ENCODE measurements at places on chromosomes 16 and 17. TPM values are rescaled to one million over a fixed set of nuclear protein-coding genes. Genes with fewer than 3 reads are reported as not detected.
A peak's percentile ranks its signal among the peaks of the same experiment; 100 is the strongest.

GRCh38 chr16:85348911-85349334 is 236.7 kb upstream of the CIBAR2 start:
- H3K27ac ChIP-seq, result no peak overlapping the region
- H3K36me3 ChIP-seq, result no peaks in the 10 kb centered on the region
- H3K4me3 ChIP-seq, result no peak overlapping the region
- peaks cover 7% of the 10 kb centered on the region for H3K4me1 ChIP-seq

- DNase-seq, result no peak
- H3K4me1 ChIP-seq, result no peaks in the 10 kb centered on the region
- no peaks in the 10 kb centered on the region for H3K36me3 ChIP-seq
- no peak within 1 kb of the TSS for H3K27ac ChIP-seq
- H3K4me3 ChIP-seq, result no peak within 1 kb of the TSS
Measured at GRCh38 chr16:2816751-2817339, at the start of gene PRSS21. Gene PRSS21 (plus strand): TSS chr16:2817237. CDS start chr16:2817269, 32 bp downstream.

The RILP gene
- 87.8 TPM for total RNA-seq

DNA sequence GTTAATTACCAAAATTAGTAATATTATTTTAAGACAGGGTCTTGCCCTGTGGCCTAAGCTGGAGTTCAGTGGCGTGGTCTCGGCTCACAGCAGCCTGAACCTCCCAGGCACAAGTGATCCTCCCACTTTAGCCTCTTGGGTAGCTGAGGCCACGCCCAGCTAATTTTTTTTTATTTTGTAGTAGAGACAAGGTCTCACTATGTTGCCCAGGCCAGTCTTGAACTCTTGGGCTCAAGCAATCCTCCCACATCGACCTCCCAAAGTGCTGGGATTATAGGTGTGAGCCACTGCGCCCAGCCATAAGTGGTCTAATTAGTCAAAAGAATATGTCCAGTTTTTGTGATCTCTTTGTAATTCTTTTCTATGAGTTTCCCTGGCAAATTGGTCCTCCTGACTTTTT is 12.0 kb upstream of the CFDP1 start:
- no peak overlapping the region for H3K27ac ChIP-seq
- H3K4me1 ChIP-seq, result no peaks in the 10 kb centered on the region
- H3K27me3 ChIP-seq, result no peaks in the 10 kb centered on the region
- no peak for DNase-seq

DNA sequence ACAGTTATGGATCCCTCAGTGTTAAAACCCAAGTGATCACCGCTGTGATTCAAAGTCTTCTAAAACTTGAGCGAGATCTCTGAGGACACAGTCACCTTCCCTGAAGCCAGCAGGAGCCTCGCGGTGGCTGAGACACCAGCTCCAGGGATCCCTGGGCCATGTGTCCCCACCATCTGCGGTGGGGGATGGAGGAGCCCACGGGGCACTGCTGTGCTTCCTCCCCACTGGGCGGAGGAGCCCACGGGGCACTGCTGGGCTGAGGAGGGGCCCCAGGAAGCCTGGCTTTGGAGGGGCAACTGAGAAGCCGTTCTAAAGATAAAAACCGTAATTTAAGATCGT is 65.7 kb upstream of the METRNL start:
- H3K4me3 ChIP-seq, result no peak overlapping the region
- no peak overlapping the region for H3K27ac ChIP-seq
- H3K4me1 ChIP-seq, result no peaks in the 10 kb centered on the region
- H3K36me3 ChIP-seq, result no peaks in the 10 kb centered on the region

DNA sequence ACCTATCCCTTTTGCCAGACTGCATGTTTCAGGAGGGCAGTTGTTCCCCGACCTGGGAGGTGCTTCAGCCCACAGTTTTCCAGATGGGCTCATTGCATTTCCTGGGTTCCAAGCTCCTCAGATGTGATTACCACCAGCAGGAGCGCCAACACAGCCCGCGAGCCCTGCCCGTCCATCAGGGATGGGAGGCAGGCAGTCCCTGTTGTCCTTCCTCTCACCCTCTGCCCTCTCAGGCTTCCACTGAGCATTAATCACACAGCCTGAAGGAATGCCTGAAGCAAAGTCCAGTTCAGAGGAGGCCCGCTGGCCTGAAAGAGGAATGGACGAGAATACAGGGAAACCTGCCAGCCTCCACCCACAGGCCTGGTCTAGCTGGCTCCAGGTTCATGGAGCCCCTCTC is 256.3 kb upstream of the SDK2 start:
- peaks cover 89% of the 10 kb centered on the region for H3K27me3 ChIP-seq
- no peak for DNase-seq
- peaks cover 13% of the 10 kb centered on the region for H3K4me1 ChIP-seq
- H3K27ac ChIP-seq, result no peak overlapping the region

DNA sequence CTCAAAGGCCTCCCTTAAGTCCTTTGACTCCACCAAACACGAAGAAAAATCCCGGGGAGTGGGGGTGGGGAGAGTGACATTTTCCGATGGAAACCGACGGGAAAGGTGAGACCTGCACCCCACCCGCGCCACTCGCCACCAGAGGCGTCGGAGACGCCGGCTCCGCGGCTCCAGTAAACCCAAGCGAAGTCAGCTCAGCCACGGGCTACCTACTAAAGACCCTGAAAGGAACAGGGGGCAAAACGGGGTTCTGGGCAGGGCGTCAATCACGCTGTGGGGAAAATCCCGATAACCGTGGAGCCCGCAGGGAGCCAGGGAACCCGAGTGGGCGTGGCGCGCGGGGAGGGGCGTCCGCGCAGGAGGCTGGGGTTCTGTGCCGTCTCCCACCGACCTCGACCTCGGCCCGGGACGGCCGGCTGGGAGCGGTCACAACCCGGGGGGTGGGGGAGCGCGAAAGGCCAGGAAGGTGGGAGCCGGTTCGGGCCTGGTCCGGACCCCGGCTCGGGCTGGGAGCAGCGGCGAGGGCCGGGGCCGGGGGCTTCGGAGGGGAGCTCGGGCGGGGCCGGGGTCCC is 565 bp downstream of the WDR45B start:
- peak; percentile 50 for DNase-seq
- peak overlapping the region; percentile 99 for H3K4me3 ChIP-seq
- peaks cover 3% of the 10 kb centered on the region for H3K36me3 ChIP-seq
- no peaks in the 10 kb centered on the region for H3K27me3 ChIP-seq
- H3K4me1 ChIP-seq, result peaks cover 21% of the 10 kb centered on the region
- peak overlapping the region; percentile 95 for H3K27ac ChIP-seq

DNA sequence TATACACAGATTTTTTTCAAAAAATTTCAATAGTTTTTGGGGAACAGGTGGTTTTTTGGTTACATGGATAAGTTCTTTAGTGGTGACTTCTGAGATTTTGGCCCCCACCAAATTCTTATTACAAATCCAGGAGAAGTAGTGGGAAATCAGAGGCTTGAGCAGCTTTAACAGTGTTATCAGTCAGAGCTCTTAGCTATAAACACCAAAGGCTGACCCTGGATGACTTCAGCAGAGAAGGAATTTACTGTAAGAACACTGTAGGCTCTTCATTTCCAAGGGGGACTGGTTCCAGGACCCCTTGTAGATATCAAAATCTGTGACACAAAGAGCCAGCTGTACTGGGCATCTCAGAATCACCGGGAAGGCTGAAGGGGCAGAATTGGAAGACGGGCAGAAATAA is 17.8 kb downstream of the MPHOSPH6 start:
- H3K27me3 ChIP-seq, result no peaks in the 10 kb centered on the region
- no peaks in the 10 kb centered on the region for H3K36me3 ChIP-seq
- peaks cover 8% of the 10 kb centered on the region for H3K4me1 ChIP-seq
- H3K27ac ChIP-seq, result no peak overlapping the region
- no peak for DNase-seq

The OR1D2 gene
- not detected for total RNA-seq

DNA sequence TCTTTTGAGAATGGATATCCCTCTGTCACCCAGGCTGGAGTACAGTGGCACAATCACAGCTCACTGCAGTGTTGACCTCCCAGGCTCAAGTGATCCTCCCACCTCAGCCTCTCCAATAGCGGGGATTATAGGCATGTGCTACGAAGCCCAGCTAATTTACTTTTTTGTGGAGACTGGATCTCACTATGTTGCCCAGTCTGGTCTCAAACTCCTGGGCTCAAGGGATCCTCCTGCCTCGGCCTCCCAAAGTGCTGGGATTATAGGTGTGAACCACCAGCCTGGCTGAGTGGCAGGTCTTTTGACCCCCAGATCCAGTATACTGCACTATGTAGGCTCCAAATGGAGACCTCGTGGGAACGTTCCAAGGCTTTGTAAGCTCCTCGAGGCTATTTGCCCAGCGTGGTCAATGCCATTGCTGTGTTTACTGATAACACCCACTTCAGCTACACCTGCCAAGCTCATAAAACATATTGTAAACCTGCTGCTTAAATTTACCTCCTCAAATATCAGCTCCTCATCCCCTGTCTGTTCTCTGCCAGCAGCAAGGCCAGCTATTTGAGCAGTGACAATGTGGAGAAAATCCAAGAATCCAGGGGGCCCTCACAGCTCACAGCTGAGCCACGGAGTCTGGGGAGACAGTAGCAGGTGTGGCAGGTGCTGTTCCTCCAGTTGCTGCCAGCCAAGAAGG is 16.2 kb upstream of the KIFC3 start:
- H3K27ac ChIP-seq, result no peak overlapping the region
- H3K36me3 ChIP-seq, result no peaks in the 10 kb centered on the region
- no peaks in the 10 kb centered on the region for H3K27me3 ChIP-seq
- DNase-seq, result no peak

The OTOP2 gene
- not detected for total RNA-seq

The KRT27 gene
- total RNA-seq, result 0.21 TPM

The TPSB2 gene
- 0.53 TPM for total RNA-seq

DNA sequence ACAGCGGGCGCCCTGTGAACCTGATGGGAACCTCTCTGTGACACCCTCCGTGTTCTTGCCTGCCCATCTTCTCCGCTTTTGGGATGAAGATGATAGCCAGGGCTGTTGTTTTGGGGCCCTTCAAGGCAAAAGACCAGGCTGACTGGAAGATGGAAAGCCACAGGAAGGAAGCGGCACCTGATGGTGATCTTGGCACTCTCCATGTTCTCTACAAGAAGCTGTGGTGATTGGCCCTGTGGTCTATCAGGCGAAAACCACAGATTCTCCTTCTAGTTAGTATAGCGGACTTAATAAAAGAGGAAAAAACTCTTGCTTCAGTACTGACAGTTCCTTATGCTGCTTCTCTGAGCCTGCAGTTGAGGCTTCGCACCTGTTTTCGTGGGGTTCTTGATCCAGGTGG is 10.5 kb downstream of the CDK5RAP3 start:
- peaks cover 11% of the 10 kb centered on the region for H3K4me1 ChIP-seq
- H3K27me3 ChIP-seq, result no peaks in the 10 kb centered on the region
- no peak overlapping the region for H3K4me3 ChIP-seq
- DNase-seq, result no peak

- H3K27me3 ChIP-seq, result no peaks in the 10 kb centered on the region
- DNase-seq, result no peak
- H3K27ac ChIP-seq, result no peak overlapping the region
Measured at GRCh38 chr17:40371261-40371929, 6.9 kb upstream of the GJD3 start.

GRCh38 chr17:54944796-54945195 is 23.7 kb downstream of the COX11 start:
- no peaks in the 10 kb centered on the region for H3K4me1 ChIP-seq
- H3K4me3 ChIP-seq, result no peak overlapping the region
- no peaks in the 10 kb centered on the region for H3K36me3 ChIP-seq
- H3K27me3 ChIP-seq, result no peaks in the 10 kb centered on the region

GRCh38 chr16:29974291-29975133 is 844 bp downstream of the TAOK2 start:
- peak; percentile 34 for DNase-seq
- peak overlapping the region; percentile 93 for H3K27ac ChIP-seq
- H3K36me3 ChIP-seq, result peaks cover 2% of the 10 kb centered on the region
- peaks cover 54% of the 10 kb centered on the region for H3K4me1 ChIP-seq
- peak overlapping the region; percentile 87 for H3K4me3 ChIP-seq

GRCh38 chr16:21166561-21166961 is 8.1 kb downstream of the LDAF1 start:
- H3K27ac ChIP-seq, result no peak overlapping the region
- no peaks in the 10 kb centered on the region for H3K27me3 ChIP-seq
- H3K36me3 ChIP-seq, result peaks cover 29% of the 10 kb centered on the region
- H3K4me1 ChIP-seq, result peaks cover 30% of the 10 kb centered on the region
- H3K4me3 ChIP-seq, result no peak overlapping the region

The CCL4L2 gene
- 1.2 TPM for total RNA-seq

The LPO gene
- total RNA-seq, result not detected

DNA sequence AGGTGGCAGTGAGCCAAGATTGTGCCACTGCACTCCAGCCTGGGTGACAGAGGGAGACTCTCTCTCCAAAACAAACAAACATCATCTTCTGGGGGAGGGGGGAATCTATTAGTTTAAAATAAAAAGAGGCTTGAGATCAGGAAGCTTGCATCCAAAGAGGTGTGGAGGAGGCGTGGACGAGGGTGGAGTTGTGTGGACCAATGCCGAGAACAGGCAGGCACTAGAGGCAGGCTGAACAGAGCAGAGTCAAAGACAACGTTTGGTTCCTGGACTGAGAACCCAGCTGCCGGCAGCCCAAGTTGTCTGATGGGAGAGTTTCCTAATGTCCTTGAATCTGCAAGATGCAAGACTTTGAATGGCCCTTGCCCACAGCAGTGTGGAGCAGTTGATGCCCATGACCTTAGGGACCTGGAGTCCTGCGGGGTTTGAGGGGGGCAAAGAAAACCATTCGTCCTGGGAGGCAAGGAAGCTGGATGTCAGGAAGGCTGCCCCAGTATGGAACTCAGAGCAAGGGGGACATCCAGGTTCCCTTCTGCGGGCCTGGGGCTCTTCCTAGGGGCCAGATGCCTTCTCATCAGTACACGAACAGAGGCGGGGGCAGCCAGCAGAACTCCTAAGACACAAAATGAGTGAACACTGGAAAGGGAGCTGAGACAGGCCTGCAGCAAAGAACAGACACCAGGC is 9.2 kb downstream of the TBC1D16 start:
- H3K27me3 ChIP-seq, result no peaks in the 10 kb centered on the region
- DNase-seq, result no peak
- H3K36me3 ChIP-seq, result no peaks in the 10 kb centered on the region
- no peak overlapping the region for H3K27ac ChIP-seq

The KRT15 gene
- total RNA-seq, result not detected

- peak overlapping the region; percentile 59 for H3K27ac ChIP-seq
- no peak overlapping the region for H3K4me3 ChIP-seq
- no peak for DNase-seq
- no peaks in the 10 kb centered on the region for H3K27me3 ChIP-seq
- peaks cover 9% of the 10 kb centered on the region for H3K4me1 ChIP-seq
Measured at GRCh38 chr16:57592591-57593003, 35.8 kb upstream of the ADGRG1 start.

DNA sequence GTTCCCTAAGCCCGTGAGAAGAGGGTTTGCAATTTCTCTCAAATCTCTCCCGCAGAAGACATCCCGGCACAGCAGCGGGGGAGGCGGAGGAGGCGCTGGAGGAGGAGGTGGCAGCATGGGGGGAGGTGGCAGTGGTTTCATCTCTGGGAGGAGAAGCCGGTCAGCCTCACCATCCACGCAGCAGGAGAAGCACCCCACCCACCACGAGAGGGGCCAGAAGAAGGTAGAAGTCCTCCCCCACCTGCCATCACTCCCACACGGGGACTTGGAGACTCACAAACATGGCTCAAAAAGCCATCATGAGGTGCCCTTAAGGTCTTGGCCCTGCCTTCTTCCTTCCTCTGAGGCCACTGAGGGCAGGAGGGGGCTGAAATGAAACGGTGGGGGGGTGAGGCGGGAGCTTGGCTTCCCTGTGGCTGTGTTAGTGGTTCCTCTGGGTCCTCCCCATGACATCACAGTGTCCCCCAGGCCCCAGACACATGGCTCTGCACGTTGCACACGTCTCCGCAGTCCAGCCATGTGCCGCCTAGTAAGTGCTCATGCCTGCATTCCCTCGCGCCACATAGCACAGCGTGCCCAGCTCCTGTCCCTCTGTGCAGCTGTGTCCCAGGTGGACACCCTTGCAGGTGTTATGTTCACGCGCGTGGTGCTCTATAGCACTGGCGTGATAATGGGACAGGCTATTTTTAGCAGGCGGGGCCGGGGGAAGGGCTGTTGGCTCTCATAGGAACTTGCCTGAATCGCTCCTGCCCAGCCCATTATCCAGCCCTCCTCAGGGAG is 6.9 kb downstream of the MLLT6 start:
- H3K27ac ChIP-seq, result peak overlapping the region; percentile 6
- H3K27me3 ChIP-seq, result no peaks in the 10 kb centered on the region
- peaks cover 4% of the 10 kb centered on the region for H3K4me1 ChIP-seq
- peaks cover 44% of the 10 kb centered on the region for H3K36me3 ChIP-seq

Data from heart right ventricle (tissue), 16 donors.